ENCODE measurements at places on chromosomes 2 and 18.

GRCh38 chr2:223221139-223221835 is 169.3 kb downstream of the KCNE4 start:
- no peak for DNase-seq

GRCh38 chr2:197208841-197209240 is 101.7 kb downstream of the ANKRD44 start:
- DNase-seq: peak; percentile 12

DNA sequence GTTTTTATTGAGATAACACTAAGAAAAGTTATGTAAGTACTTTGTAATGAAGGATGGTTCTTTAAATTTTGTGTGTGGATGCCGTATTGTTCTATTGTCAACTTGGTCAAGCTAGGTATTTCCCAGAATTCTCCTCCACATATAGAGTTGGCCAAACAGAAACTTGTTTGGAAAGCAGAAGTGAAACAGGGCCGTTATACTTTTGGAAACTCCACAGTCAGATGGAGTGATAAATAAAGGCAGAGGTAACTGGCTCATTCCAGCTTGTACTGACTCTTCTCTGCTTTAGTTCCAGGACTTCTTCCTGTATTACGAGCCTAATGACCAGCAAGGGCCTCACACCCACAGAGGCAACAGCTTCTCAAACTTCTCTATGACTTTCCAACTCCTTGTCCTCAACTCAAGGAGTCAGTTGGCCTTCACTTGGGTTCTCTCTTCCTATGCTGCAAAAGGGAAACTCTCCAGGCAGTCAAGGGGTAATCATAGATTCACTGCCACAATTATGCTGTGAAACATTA is 16.4 kb upstream of the STARD7 start:
- no peak for DNase-seq

GRCh38 chr2:152420936-152421335 is 86.0 kb downstream of the FMNL2 start:
- DNase-seq: no peak

- DNase-seq: no peak
These were observed 316.4 kb downstream of the AGAP1 start for GRCh38 chr2:235810252-235810651.

DNA sequence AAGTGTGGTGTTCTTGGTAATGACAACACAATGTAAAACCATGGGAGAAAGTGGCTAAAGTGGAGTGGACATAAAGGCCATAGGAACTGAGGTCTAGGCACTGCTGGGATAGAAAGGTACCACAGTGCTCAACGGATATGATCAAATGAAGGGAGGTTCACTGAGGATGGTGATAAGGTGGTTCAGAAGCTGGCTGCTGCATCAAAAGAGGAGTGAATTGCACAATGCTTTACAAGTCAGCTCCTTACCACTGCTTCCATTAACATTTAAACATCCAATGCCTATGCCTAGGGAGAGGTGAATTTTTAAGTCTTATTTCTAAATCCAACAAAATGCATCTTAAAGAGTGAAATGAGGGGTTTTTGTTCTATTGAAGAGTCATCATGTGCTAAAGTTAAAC is 100.1 kb upstream of the ITGB6 start:
- DNase-seq: no peak

DNA sequence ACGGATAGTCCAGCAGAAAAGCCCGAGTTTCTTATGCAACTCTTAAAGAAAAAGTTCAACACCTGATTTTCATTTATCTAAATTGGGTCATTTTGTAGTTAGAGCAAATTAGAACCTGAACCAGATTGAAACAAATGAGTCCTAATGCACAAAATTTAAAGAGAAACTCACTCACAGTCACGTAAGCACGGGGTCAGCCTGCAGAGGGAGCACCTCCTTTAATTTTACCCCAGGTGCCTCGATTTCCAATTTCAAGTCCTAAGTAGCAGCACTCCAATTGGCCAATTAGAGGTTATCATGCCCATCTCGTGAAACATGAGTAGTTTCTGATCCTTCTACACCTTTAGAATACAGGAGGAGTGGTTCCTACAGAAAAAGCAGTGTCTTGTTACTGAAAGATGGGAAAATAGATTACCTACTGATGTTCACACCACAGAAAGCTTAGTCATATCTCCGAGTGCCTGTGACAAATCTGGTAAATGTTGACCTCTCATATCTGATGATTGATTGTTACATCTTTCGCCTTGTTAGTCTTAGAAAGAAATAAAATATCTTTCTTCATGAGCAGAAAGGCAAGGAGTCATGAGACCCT is 1929.8 kb upstream of the LRRTM1 start:
- DNase-seq: no peak

GRCh38 chr2:7048762-7049294 is 131.6 kb downstream of the RNF144A start:
- no peak for DNase-seq

- DNase-seq: no peak
These were observed 114.5 kb downstream of the KLHL29 start for GRCh38 chr2:23499439-23499838.

DNA sequence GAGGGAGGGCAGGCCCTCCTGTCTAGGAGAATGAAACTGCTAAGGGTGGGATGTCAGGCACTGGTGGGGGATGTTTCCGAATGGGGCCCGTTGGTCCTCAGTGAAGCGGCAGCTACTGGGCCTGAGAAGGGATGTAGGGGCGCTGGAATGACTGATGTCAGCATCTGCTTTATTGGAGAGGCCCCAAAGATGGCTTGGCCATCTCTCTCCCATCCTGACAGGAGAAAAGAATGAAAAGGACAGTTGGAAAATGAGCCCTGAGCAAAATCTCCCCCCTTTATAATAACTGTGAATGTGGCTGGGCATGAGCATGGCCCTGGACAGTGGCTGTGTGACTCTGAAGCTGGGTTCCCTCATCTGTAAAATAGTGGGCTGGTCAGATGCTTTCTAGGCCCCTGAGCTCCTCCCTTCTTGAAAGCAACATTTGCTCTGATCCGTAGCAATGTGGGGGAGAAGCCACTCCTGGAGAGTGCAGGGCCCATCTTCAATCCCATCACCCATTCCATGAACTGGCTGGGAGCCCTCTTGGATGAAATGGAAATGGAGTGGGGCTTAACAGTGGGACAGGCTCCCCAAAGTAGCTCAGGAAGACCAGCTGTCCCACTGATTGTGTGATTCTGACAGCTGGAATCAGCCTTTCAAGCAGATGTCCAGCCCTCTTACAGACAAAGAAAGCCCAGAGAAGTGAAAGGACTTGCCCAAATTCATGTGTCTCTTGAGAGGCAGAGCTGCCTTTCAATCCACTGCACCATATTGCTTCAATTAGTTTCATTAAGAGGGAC is 232.7 kb upstream of the SMAD2 start:
- DNase-seq: no peak

DNA sequence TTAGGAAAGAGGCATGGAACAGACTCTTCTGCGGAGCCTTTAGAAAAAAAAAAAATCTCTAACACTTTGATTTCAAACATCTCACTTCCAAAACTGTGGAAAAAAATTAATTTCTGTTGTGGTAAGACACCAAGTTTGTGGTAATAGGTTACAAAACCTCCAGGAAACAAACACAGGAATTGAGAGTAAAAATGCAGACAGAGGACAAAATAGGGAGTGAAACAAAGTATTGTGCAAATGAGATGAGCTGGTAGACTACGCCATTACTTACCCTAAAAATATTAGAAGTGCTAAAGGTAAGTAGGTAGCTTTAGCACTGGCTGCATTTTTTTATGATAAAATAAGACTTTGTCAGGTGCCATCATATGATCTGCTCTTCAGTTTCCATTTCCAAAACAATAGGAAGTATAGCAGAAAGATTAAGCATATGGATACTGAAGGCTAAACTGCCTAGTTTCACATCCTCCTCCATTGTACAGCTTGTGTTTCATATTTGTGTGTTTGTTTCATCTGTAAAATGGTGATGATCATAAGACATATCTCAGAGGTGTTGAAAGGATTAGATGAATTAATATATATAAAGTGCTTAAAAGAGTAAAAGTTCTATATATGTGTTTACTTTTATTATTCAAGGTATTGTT is 309.2 kb downstream of the NR4A2 start:
- DNase-seq: no peak

DNA sequence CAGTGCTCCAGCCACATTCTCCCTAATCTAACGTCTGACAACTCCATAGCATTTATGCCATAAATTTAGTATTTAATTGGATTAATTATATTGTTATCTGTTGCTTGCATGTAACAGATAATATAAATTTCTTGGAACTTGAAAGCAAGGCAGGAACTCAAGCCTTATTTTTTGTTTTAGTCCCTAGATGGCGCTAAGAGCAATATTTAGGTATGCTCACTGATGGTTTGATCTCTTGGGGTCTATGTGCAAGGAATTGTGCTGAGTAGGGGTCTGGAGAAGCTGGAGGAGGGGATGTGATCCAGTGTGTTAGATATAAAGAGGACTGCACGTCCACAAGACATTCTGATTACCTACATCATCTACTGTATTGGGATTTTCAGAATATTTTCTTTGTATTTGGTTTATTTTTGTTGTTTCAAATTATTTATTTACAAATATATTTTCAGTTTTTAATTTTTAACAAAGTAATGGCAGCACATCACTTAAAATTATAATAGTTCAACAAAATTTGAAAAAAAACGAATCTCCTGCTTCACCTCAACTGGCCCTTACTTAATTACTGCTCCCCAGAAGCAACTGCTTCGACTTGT is 32.8 kb downstream of the KATNAL2 start:
- DNase-seq: peak; percentile 11

- DNase-seq: peak; percentile 23
These were observed 42.9 kb downstream of the STON1 start for GRCh38 chr2:48572816-48573215.

DNA sequence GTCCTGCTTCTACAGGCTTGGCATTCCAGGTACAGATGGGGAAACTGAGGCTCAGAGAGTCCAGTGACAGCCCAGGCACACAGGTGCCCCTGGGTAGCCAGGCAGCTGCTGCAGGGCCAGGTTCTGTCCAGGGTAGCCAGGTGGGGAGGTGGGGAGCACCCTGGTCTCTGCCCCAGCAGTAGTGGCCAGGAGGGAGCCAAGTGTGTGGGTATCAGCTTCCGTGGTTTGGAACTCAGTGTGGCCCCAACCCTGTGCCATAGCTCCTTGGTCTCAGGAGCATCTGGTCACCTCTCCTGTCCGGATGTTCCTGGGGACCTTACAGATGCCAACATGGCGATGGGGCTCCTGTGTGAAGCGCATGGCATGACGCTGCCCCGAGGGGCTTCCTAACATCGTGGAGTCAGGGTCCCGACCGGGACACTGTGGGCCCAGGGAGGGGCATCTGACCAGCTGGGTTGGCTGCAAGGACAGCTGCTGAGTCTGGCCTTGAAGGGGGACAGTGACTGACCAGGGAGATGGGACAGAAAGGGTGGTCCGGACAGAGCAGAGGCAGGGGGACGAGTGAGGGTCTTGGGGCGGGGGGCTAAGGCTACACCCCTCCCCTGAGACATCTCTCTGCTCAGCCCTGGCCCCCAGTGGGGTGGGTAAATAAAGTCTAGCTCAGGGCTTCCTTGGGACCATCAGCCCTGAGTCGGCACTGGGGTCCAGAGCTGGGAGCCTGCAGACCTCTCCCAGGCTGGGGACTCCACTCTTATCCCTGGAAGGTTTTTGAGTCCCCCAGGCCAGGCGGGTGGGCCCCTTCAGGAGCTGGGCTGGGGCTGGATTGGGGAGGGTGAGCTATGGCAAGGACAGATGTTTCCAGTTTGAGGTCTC is 76.0 kb upstream of the SMAD7 start:
- no peak for DNase-seq

DNA sequence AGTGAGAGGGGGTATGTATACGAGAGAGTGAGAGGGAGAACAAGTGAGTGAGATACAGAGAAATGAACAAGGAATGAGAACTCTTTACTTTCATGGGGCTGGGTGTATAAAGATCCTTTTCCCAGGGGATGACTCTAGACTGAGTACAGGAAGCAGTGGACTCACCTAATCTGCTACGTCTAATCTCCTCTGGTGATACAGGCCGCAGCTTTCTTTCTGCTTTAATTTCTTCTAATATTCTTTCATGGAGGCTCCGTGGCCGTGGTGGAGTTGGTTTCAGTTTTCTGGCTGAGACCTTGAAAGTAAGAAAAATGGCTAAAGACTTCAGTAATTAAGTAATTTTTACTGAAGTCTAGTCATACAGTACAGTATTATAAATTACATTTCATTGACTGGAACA is 85.2 kb downstream of the PRELID3A start:
- no peak for DNase-seq

GRCh38 chr2:47688561-47688960 is 94.4 kb upstream of the MSH6 start:
- peak; percentile 5 for DNase-seq

DNA sequence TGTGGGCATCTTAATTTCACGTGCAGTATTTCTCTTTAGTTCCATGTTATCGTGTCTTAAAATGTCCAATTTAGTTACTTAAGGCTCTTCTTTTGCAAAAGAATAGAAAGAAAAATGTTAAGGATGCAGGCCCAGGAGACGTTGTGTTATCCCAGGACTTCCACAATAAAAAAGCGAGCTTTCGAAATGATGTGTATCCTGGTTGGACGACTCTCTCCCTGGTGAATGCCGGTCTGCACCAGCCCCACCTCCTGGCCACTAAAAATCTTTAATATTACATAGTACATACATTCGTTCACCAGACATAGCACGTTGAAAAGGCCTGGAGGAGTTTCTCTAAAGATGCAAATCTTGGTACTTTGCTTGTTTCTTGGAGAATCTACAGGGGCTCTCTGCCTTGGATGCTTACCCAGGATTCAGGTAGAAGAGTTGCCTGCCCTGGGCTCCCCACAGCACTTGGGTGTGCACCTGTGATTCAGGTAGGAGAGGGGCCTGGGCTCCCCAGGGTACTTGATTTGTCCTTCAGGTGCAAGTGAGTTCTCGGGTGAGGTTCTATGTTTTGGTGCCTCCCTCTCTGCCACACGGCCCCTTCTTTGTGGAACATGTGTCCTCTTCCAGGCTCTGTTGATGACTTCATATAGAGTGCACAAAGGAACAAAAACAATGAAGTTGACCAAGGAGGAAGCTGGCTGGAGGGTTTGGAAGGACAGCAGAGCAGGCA is 26.6 kb downstream of the TWIST2 start:
- DNase-seq: no peak

DNA sequence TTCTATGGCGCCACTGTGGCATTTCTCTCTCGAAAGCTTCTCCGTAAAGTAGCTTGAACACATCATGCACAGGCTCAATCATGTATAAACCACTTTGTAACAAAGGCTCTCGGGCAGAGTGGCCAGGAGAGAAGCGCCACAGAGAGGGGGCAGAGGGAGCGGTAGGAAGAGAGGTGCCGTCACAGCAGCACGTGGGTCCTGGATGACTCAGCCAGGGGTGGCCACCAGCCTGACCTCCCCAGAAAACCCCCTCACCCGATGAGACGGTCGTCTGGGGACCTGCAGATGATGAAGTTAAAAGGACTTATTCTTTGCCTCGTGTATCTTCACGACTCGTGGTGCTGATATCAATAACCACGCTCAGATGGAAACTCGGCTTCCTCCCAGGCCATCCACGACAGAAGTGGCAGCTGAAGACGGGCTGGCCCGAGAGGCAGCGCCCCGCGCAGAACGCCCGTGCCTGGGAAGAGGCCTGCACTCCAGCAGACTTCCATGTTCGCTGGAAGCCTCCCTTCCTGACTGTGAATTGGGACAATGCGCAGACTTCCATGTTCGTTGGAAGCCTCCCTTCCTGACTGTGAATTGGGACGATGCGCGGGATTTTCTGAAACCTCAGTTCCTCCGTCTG is 46.4 kb upstream of the MTCL1 start:
- DNase-seq: peak; percentile 92

GRCh38 chr2:32946314-32947075 is at the start of gene LTBP1:
TSS of gene LTBP1 (plus strand) at chr2:32946953. CDS start at chr2:32947325, 372 bp downstream.
- DNase-seq: peak; percentile 54

Data from DMS79 treated with DMSO at 0.1 percent for 48 hours (cell line).